ENCODE measurements at places on chromosomes 4 and X. TPM values are rescaled to one million over a fixed set of nuclear protein-coding genes. Genes with fewer than 3 reads are reported as not detected.

Gene MAMLD1
- 0.45 TPM for total RNA-seq

Gene TRPC5OS
- total RNA-seq = not detected

Gene PTTG2
- total RNA-seq = 0.55 TPM

Gene CLDN34
- not detected for total RNA-seq

Gene SLC26A1
- total RNA-seq = not detected

- DNase-seq = no peak
Measured at GRCh38 chr4:6337331-6337935, 67.8 kb downstream of the WFS1 start.

DNA sequence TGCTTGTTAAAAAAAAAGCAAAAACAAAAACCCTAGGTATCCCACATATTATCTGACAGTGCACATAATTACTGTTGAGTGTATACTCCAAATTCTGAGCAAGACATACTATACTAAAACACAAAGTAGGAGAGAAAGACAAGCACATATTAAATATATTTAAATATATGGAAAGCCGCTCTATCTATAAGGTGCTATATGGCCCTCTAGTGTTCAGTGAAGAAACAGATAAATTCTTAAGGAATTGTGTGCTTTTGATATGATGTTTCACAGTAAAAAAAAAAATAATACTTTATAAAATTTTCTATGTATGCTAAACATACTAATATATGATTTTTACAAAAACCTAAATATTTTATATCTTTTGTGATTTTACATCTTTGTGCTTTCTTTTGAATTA is 137.8 kb downstream of the FBXW7 start:
- DNase-seq = no peak

GRCh38 chr4:151992332-151993154 is 231.7 kb upstream of the GATB start:
- no peak for DNase-seq

DNA sequence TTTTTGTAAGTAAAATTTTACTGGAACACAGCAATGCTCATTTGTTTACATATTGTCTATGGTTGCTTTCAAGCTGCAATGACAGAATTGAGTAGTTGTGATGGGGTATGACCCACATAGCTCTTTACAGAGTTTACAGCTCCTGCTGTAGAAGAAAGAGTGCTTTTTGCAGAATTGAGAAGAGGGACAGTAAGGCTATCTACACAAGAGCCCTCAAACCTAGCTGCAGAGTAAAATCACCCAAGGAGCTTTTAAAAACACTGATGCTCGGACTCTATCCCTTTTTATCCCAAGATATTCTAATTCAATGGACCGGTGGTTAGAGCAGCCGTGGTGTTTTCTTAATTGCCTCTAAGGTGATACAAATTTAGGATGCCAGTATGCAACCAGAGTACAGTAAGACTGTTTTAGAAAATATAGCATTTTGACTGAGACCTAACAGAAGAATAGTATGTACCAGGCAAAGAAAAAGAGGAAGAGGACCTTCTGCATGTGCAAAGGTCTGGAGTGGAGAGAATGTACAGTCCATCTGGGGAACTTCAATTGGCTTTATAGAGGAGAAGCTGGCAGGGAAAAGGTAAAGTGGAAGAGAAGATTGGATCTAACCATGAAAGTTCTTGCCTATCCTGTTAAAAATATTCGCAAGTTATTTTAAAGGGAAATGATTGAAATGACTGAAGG is 663.6 kb upstream of the CPEB2 start:
- DNase-seq = no peak

DNA sequence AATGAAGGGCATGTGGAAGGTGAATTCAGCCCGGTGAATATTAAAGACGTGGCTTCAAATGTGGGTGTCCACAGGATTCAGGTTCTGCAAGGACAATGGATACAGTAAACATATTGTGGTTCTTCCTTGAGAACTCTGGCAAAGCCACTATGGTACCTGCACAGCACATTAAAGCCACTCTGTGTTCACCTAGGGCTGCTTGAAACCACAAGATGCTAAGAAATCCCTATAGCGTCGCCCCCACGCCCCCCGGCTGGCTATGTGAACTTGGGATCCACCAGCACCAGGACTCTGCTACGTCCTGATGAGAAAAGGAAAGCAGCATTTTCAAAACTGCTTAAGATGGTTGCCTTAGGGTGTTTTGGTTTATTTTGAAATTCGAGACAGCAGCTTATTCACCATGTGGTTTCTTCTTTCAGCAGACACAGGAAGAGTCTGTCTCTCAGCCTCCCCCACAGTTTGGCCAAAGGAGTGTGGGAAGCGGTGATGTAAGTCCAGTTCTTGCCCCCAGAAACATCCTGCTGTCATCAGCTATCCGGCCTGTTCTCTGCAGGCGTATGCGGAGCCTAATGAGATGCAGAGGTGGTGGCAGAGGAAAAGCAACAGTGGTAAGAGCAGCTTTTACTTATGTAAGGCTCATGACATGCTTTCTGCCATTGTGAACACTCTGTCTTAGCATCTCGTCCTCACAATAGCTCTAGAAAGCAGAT is 111.5 kb downstream of the AFAP1 start:
- DNase-seq = peak; percentile 77

- DNase-seq = no peak
Measured at GRCh38 chr4:89681219-89681618, 155.7 kb downstream of the SNCA start.

GRCh38 chrX:132393992-132394391 is 94.8 kb downstream of the MBNL3 start:
- DNase-seq = no peak

GRCh38 chrX:112874175-112874574 is 33.5 kb upstream of the AMOT start:
- no peak for DNase-seq

GRCh38 chrX:123818243-123818642 is 41.6 kb upstream of the XIAP start:
- DNase-seq = no peak

DNA sequence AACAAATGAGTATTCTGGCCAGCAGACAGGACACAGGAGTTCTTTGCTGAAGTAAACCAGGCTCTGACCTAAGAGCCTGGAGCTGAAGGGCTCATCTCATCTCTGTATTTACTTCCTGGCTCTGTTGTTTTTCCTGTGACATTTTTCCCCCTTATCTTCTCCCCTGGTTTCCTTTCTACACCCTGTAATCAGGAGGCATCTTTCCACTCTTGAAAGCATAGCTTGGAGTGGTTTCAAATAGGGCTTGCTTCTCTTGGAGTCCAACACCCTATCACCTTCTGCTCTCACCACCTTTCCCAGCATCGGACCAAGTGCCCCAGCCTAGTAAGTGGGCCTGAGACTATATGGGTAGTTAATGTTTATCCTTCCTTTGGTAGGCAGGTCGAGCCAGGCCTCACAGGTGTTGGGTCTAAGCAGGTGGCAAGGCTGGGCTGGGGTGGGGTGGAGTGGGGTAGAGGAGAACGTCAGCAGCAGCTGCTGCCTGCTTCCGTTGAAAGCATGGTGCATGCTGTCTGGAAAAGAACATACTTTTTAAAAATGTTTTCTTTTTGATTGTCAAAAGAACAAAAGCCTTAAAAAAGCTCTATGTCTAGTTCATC is 1.2 kb downstream of the DRP2 start:
- no peak for DNase-seq

DNA sequence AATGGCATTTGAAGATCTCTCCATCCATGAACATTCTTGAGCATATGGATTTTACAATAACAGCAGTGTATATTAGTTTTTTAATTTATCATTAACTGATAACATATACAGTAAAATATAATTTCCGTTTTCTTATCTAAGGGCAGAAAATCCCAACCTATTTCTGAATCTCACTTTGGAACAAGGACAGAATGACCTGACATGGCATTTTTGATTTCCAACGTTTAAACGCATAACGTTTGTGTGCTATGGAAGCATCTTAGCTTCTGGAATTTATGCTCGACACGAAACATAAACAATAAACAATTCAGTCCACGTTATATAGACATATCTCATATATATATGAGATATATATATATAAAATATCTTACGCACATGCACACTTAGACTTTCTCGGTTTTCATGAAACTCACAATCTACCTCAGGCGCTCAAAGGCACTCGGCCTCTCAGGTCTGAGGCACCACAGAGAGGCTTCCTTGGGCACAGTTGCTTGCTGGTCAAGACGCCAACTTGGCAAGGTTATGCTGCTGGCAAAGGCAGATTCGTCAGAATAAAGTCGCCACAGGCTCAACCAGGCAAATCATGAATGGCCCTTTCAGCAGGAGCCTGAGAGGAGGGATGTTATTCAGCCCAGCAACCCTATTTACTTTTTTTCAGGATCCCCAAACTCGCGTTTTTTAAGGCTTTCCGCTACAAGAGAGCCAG is 1.0 kb upstream of the UGT8 start:
- DNase-seq = no peak

Data from CD4-positive, alpha-beta T cell (primary cell).